ENCODE measurements at places on chromosomes 3 and 15.

GRCh38 chr3:25433868-25434267 lies 5.8 kb downstream of the RARB start:
- no peak for DNase-seq

DNA sequence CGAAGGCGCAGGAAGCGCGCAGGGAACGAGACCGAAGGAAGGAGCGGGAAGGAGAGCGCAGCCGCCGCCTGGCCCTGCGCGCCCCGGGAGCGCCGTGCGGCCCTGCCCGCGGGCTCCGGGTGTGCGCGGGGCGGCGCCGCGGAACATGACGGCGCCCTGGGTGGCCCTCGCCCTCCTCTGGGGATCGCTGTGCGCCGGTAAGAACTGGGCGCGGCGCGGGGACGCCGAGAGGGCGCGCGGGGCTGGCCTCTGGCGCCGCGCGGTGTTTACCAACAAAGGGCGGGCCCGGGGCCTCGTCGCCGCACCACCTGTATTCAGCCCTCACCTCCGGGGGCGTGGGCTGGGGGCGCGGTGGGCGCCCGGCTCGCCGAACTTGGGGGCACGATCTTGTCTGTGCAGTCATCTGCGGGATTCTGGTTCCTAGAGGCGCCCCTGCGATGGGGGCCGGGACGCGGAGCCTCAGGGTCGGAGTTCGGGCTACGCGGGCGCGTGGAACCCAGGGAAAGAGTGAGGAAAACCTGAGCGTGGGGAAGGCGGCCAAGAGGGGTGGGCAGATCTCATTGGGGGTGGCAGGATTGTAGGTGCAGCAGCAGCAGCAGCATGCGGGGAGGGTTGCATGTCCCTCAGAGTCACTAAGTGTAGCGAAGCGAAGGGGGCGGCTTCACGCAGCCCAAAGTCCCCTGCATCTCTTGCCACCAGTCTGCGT lies 641 bp downstream of the ACVR2B start:
- DNase-seq, result no peak

GRCh38 chr3:99895703-99896441 lies 78.2 kb downstream of the CMSS1 start:
- no peak for DNase-seq

DNA sequence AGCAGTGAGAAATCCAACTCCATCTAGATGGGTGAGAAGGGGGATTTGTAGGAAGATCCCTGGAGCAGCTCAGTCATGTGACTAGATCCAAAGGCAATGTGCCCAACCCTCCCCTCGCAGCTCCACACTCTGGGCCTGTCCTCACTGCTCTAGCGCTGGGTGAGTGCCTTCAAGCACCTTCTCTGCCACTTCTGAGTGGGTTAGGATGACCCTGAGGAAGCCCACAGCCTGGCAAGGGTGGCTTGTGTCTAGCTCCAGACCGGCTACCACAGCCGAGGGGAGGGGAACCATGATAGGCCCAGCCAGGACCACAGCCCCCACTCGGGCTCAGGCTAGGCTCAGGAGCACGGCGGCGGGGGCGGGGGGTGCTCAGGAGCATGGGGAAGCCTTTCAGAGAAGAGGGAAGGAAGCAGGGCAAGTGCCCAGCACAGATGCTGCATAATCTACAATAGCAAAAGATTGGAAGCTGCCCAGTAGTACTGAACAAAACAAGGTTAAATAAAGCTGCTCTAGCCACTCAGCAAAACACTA lies 1.7 kb downstream of the SPATA12 start:
- DNase-seq, result no peak

DNA sequence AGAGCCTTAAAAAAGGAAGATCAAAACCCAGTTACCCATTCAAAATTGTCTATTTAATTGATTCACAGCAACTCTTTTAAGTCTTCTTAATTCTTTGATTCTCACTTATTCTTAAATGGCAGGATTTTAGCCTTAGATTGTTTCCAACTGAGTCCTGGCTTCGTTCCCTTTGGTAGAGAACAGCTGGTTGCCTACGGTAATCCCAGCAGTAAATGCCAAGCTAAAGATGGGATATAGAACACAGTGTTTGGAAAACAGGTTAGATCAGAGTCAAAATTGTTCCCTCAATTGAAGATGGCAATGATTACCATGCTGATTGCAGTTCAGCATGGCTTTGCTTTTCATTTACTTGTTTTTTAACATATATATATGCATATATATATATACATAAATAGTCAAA lies 300.9 kb downstream of the PYDC2 start:
- no peak for DNase-seq

DNA sequence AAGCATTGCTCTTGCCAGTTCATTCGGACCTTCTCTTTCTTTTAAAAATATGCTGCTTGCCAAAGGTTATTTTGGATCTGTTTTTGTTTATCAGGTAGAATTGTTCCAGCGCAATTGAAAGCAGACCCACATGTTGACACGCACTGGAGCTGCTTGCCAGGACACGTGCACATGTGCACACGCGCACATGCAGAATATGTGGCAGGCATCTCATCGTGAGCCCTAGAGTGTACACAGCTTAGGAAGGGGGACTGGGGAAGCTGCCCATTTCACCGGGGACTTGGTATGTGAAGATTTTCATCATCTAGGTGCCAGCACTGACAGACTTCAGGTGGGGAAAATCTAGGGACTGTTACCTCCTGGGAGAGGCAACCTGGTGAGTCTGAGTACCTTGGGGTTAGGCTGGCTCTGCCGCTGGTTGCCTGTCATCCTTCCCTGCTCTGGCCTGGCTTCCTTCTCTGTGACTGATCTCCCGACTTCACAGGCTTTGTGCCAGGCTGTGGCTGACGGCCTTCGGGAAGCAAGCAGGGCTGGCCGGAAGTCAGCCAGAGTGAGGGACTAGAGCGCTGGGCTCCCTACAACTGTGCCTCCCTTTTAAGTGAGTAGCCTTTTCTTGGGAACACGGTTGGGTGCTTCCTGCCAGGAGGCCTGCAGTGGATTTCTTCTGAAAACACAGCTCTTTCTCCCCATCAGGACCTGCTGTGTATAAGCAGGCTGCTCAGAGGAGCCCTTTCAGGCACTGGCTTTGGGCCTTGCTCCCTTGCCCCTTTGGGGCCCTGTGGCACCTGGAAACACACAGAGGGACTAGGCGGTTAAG lies 129.3 kb downstream of the EEFSEC start:
- DNase-seq, result no peak

GRCh38 chr3:96994988-96995387 lies 180.6 kb downstream of the EPHA6 start:
- no peak for DNase-seq

DNA sequence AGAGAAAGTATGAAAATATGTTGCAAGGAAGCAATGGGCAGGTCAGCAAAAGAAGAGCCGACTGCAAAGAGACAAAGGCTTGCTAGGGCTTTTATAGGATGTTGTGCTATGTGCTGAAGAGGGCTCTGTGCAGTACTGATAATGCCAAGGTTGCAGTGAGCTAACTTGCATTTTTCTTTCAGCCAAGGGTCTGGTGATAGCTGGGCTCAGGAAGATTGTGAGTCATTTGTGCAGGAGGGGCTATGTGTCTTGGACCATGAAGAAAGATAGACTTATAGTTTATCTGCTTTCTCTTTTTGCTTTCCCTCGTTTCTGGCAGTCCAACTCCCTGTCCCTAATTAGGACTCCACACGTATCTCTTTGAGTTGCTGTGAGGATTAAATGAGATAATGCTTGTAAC lies 64.5 kb upstream of the LRIG1 start:
- no peak for DNase-seq

GRCh38 chr3:146491303-146491702 lies 21.9 kb upstream of the PLSCR2 start:
- DNase-seq, result no peak

- no peak for DNase-seq
These were observed 243.4 kb downstream of the PTPRG start for GRCh38 chr3:61804782-61805181.

- no peak for DNase-seq
These were observed 147.3 kb upstream of the ZNF385D start for GRCh38 chr3:21898316-21898715.

- DNase-seq, result no peak
These were observed 760.4 kb upstream of the SEMA6D start for GRCh38 chr15:46956881-46957280.

DNA sequence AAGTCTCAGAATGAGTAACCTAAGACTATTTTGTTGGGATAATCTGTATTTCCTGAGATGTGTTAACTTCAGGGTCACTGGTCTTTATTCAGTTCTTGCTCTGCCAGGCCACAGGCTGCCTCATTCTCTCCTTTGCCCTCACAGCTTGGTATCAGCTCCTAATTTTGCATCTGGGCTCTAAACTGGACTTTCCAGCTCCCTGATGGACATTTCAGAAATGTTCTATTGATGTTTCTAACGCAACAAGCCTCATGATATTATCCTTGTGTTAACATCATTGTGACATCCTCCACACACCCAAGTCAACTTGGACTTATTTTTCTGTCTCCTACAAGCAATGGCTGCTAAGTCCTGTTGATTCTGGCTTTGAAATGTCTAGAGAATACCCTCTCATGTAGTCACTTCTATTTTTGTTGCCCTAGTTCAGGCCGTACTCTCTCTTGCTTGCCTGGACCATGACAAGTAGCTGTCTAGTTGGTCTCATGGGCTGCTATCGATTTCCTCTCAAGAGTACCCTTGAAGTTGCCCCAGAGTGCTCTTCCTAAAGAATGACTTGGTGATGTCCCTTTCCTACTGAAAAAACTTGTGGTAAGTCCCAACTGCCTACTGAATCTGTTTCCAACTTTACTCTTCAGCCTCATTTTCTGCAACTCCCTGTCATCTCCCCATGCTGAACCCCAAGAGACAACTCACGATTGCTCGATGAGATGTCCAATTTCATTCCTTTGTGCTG lies 52.7 kb downstream of the CHST2 start:
- DNase-seq, result no peak

DNA sequence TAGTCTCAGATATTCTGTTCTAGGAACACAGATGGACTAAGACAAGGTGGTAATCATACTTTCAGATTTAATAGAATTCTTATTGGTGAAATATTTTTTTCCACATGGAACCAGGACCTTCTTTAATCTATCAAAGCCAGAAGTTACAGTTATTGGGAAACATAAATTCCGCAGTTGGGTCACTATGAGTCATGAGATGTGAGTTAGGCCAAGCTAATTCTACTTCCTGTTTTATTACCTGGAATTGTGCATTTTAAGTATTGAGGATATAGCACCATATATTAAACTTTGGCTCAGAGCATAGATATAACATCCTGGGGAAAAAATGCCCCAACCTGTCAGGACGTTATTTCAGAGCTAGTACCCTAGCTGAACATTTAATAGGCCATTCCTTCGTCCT lies 96.4 kb upstream of the P3H2 start:
- no peak for DNase-seq

DNA sequence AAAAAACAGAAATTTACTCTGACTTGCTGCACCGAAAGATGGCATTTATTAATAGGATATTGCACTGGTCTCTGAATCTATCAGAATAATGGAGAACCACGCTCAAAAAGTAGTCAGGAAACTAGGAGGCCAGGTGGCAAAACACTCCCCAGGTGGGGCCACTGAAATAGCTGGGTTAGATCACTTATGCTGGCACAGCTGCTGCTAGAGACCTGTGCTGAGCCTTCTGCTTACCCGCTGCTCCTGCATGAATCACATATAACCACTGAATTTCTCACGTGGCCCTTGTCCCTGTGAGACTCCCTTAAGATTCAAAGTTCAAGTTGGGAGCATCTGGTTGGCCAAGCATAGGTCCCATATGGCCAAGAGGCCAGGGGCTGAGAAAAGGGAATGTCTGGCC lies 66.0 kb upstream of the OXTR start:
- no peak for DNase-seq

- DNase-seq, result no peak
These were observed 36.3 kb downstream of the LRTM1 start for GRCh38 chr3:54891540-54891897.

GRCh38 chr3:50264383-50264963 lies 4.5 kb upstream of the SEMA3B start:
- DNase-seq, result no peak

DNA sequence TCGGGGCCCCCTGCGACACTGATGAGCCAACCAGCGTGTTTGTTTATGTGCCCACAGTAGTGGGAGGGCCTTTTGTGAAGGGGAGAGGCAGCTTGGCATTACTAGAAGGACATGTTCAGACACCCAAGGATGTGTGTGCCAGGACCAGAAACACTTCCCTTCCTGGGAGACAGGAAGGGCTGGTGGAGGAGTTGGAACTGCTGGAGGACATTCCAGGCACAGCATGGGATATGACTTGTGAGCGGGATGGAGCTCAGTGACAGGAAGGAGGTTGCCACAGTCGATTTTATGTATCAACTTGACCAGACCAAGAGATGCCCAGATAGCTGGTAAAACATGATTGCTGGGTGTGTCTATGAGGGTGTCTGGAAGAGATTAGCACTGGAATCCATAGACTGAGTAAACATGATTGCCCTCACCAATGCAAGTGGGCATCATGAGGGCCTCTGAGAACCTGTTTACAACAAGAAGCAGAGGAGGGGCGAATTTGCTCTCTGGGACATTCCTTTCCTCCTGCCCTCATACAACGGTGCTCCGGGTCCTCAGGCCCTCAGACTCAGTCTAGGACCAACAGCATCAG lies 106.4 kb upstream of the TLE3 start:
- DNase-seq, result no peak

DNA sequence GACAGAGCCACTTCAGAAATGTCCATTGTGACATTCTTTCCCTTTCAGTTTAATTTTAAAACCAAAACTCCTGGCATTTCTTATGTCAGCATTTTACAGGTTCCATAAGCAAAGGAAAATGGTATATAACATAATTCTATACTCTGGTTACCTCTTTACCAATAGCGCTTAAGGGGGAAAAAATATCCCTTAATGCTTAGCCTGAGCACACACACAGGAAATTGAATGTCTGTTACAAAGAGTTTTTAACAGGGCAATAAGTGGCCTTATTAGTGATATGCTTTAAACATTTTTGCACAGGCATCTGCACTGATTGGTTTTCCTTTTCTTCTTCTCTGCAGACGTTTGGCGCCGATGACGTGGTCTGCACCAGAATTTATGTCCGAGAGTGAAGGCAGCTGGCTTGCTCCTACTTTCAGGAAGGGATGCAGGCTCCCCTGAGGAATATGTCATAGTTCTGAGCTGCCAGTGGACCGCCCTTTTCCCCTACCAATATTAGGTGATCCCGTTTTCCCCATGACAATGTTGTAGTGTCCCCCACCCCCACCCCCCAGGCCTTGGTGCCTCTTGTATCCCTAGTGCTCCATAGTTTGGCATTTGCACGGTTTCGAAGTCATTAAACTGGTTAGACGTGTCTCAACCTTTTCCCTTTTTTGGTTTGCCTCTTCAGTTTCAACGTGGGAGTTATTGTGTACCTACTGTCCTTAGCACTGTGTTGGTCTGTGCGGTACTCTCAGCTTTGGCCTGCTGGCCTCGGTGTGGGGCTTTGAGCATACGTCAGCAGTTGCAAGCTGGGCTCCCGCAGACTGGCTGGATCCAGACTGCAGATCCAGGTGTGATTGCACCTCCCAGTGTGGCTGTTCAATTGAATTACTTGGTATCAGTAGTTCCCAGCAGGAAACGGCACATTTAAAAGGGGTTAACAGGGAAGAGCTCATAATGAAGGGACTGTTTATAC lies 7.7 kb downstream of the CRABP1 start:
- DNase-seq, result no peak

- DNase-seq, result no peak
These were observed 405.9 kb upstream of the ZNF385D start for GRCh38 chr3:22156868-22157267.

GRCh38 chr3:3918763-3919162 lies 119.5 kb downstream of the LRRN1 start:
- no peak for DNase-seq

All from NCI-H1105 (cell line).